ENCODE measurements at places on chromosomes 1 and 21.

GRCh38 chr21:37771181-37771580, 145.1 kb downstream of the KCNJ6 start:
- no peak for DNase-seq

DNA sequence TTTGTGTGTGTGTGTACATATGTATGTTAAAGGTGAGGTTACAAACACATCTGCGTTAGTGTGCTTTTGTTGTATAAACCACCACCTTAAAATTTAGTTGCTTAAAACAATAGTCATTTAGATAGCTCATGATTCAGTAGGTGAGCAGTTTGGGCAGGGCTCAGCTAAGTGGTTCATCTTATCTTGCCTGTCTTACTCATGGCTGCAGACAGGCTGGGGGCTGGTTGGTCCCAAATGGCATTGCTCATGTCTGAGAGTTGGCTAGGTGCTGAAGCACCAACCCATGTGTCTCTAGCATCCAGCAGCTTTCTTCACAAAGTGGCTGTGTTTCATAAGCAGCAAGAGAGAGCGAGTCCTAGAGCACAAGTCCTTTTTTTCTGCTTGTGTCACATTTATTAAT, 91.4 kb downstream of the MACF1 start:
- no peak for DNase-seq

DNA sequence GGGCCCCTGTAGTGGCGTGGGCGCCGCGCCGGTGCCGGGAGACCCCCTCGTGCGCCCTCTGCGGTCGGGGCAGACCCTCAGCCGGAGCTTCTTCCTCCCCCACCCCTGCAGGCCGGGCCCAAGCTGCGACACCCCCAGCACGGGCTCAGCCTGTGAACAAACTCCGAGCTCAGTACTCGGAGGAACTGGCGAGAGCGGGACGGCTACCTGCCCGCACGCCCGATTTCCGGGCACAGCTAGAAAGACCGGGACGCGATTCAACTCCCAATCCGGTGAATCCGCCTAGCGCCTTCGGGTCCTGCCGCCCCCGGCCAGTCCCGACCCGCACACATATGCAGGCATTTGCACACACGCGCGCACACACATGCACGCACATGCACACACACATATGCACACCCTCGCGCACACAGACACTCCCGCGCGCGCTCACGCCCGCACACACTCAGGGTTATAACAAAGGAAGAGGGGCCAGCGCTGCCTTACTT, 580 bp upstream of the BLACAT1 start:
- no peak for DNase-seq

- no peak for DNase-seq
Observed at GRCh38 chr1:47675721-47676120, 237.9 kb downstream of the FOXD2 start.

DNA sequence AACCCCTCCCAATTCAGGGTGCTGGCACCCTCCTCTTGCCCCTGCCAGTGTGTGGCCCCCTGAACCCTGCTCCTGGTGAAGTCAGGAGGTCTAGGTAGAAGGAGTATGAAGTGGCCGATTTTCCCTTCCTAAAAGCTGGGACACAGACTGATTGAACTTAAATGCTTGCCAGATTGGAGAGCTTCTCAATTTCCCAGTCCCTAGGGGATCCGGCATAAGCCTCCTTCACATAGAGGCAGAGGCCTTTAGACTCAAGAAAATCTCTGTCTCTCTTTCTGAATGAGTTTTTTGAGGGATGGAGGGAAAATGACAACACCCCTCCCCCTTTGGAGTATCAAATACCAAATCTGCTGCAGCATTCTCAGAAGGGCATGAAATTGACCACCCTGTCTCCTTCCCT, 51.5 kb downstream of the SYT2 start:
- no peak for DNase-seq

GRCh38 chr1:37647281-37647680, 12.6 kb upstream of the RSPO1 start:
- DNase-seq: no peak

DNA sequence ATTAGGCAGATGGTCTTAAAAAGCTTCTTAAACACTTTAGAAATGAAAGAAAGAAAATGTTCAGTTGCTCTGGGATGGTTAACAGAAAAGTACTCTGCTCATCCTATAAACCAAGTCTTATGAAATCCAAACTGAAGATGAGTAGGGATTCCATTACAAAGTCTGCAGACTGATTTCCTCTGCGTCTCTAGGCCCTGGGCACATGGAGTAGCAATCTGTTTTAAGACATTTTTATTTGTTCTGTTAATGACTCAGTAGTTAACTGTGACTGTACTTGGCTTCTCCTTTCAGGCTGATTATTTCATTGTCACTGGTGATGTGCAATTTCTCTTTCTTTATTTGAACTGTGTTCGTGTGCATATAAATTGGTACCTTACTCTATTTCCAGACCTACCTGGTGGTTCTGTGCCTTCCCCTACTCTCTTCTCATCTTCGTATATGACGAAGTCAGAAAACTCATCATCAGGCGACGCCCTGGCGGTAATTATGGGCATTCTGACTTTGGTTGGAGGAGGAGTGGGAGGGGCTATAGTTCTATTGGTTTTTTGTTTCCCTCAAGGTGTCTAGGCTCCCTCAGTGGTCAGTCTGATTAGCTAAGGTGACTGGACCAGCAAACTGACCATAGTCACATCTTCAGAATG, 30.6 kb downstream of the ATP1A1 start:
- no peak for DNase-seq

DNA sequence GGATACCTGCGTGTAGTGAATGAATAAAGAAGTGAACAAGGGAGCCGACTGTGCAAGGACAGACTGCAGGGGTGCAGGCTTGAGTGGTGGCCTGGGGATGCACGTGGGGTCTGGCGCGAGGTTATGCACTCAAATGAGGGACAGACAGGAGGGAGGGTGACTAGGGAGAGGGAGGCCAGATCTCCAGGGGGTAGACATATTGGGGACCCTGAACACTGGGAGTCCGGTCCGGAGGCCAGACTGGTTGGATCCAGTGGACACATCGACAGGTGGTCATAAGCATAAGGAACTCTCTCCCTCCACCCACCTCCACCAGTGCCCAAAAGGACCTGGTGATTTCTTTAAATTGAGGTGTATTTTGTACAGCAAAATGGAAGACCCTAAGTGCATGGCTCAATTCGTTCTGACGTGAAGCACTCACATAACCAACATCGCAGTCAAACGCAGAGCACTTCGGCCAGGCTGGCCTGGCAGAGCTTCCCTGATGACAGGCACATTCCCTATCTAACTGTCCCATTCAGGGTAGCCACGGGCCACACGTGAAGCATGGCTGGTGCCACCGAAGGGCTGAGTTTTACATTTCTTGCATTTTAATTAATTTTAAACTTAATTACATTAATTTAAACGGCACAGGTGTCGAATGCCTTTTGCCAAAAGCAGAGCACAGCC, 14.0 kb downstream of the WNT3A start:
- DNase-seq: no peak

- no peak for DNase-seq
Observed at GRCh38 chr1:179080866-179081686, 794 bp upstream of the TOR3A start.

GRCh38 chr1:45983967-45984366, 148.5 kb downstream of the PIK3R3 start:
- no peak for DNase-seq

- DNase-seq: no peak
Observed at GRCh38 chr1:186149591-186149990, 225.5 kb downstream of the TPR start.

DNA sequence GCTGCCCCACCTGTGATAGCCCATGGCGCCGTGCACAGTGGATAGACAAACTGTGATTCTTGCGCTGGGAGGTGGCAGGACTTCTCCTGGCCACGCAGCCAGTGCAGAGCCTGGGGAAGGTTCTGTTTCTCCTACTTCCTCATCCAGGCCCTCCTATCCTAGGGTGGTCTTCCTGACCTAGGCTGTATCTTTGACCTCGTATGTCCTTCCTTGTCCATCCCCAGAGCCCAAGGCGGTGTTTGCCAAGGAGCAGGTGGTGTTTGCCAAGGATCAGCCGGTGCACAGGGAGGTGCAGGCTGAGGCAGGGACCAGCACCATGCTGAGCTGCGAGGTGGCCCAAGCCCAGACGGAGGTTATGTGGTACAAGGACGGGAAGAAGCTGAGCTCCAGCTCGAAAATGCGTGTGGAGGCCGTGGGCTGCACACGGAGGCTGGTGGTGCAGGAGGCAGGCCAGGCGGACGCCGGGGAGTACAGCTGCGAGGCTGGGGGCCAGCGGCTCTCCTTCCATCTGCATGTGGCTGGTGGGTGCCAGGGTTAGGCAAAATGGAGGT, 63.9 kb downstream of the OBSCN start:
- no peak for DNase-seq

GRCh38 chr21:33619726-33620125, 21.8 kb downstream of the CRYZL1 start:
- no peak for DNase-seq

DNA sequence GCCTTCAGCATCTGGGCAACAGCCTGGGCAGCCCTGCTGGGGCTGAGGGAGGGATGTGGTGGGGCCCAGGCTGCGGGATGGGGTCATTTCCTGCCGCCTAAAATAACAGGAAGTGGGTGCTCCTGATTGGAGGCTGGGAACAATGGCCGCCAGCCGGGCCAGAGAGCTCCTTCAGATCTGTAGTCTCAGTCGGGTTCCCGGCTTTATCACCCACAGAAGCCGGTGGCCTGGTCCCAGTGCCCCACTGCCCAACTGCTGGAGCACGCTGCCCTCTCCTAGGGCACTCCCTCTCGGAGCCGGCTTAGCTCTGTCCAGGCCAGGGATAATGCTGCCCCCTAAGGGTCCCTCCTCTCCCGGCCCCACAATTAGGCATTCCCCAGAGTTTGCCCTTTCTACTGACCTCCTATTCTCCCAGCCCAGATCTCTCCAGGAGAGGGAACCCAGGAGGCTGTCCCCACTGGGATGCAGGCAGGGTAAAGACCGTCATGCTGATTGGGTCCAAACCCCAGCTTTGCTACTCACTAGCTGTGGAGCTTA, 5.1 kb downstream of the MAP7D1 start:
- peak; percentile 43 for DNase-seq

GRCh38 chr1:191546803-191547202, 611.5 kb upstream of the RGS18 start:
- DNase-seq: no peak

GRCh38 chr1:67607286-67607685, 77.7 kb upstream of the GADD45A start:
- no peak for DNase-seq

- DNase-seq: no peak
Observed at GRCh38 chr1:160748181-160748877, 9.3 kb downstream of the SLAMF7 start.

- no peak for DNase-seq
Observed at GRCh38 chr21:38486706-38487105, 11.6 kb downstream of the ERG start.

GRCh38 chr1:2195785-2196184, 1.2 kb upstream of the FAAP20 start:
- DNase-seq: no peak

DNA sequence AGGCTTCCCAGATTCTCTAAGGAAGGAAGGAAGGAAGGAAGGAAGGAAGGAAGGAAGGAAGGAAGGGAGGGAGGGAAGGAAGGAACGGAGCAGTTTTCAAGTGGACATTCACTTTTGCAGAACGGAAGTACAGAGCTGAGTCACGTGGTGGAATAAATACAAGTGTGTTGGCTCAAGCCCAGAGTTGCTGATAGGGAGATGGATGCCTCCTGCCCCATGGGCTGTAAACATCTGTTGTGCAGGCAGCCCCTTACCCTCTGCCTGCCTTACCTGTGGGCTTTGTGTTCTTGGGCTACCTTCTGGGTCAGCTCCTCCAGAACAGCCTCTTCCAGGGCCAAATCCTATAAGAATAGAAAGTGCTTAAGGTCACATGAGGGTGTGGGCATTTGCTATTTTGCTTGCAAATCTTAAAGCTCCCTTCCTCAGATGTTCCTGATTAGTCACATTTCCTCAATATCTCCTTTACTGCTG, 121.7 kb downstream of the SMYD2 start:
- DNase-seq: no peak

DNA sequence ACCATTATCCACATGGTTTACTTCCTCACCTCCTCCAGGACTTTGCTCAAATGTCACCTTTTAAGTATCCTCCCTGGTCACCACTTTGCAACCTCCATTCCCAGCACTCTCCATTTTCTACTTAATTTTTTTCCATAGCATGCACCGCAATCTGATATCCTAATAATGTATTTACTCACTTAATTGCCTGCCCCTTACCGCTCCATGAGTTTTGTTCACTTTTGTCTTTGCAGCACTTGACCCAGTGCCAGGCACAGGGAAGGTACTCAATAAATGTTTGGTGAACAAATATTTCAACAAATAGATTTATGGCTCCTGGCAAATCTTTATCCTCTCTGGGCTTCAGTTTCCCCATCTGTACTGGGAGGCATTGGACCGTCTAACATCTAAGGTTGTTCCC, 53.6 kb downstream of the UBE2T start:
- DNase-seq: no peak

DNA sequence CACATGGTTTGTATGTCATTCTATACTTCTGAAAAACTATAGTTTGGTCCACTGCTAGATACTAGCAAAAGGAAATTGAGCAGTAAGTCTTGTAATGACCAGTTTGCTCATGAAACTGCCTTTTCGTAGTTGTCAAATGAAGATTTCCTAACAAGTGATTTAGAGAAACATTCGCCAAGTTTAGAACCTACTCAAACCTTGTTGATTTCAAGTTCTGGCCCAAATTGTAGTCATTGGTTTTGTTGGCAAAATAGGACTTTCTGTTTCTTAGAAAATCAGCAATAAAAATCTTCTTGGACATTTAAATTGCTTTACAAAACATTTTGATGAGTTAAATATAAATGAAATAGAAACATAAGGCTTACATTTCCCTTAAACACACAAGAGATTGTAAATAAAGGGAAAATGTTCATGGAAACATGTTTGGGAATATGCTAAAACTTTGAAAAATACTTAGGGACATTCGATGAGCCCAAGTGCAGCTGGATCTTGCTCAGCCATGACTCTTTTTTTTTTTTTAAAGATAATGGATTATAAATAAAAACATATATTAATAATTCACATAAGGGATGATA, 178.5 kb upstream of the LYPLAL1 start:
- no peak for DNase-seq

GRCh38 chr1:83807821-83808220, 191.1 kb downstream of the TTLL7 start:
- no peak for DNase-seq

- DNase-seq: no peak
Observed at GRCh38 chr1:88609051-88609450, 75.0 kb upstream of the PKN2 start.

- peak; percentile 35 for DNase-seq
Observed at GRCh38 chr1:178501705-178502329, 5.1 kb upstream of the CLEC20A start.

- DNase-seq: no peak
Observed at GRCh38 chr1:106780066-106780465, 276.4 kb upstream of the PRMT6 start.

All from activated T-cell treated with anti-CD3 and anti-CD28 coated beads for 1 hour (primary cell).